ENCODE measurements at places on chromosomes 1 and 21.

DNA sequence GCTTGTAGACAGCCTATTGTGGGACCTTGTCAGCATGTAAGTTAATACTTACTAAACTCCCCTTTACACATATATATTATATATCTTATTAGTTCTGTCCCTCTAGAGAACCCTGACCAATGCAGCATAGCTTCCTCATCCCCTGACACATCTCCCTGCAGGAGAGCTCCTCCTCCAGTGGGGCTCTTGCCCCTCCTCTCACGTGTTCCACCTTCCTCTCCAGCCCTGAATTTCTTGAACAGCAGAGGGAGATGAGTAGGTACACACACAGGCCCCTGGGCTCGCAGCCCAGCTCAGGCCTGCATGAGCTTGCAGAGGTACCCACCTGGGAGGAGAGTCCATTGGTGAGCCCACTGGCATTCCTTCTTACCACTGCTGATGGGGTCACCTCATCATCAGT, 27.3 kb upstream of the GOLT1A start:
- DNase-seq: no peak

DNA sequence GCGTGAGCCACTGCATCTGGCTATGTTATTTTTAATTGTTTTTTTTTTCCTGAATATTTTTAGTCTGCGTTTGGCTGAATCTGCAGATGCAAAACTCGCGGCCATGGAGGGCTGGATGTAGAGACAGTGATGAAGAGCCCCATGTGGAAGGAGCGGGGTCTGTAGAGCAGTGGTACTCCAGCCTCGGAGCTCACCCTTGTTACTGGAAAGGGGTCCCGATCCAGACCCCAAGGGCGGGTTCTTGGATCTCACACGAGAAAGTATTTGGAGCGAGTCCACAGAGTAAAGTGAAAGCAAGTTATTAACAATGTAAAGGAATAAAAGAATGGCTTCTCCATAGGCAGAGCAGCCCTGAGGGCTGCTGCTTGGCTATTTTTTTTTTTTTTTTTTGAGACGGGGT, 2.7 kb downstream of the TRPM2 start:
- DNase-seq: no peak

GRCh38 chr21:44926331-44927101, 5.8 kb upstream of the ITGB2 start:
- DNase-seq: no peak

DNA sequence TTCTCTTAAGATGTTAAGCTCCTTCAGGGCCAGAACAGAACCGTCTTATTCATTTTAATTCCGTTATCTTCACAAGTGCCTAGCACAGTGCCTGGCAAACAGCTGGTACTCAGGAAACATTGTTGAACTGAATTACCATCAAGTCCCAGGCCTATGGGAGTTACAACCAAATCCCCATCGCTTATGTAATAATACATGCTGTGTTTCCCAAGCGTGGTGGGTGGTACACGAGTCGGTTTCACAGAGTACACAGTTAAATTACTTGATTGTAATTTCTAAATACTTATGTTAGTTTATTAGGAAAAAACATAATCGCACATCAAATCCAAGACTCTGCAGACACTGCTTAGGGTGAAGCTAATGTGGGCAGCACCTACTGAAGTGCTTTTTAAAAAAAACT, 1.0 kb downstream of the ANGEL2 start:
- DNase-seq: no peak

DNA sequence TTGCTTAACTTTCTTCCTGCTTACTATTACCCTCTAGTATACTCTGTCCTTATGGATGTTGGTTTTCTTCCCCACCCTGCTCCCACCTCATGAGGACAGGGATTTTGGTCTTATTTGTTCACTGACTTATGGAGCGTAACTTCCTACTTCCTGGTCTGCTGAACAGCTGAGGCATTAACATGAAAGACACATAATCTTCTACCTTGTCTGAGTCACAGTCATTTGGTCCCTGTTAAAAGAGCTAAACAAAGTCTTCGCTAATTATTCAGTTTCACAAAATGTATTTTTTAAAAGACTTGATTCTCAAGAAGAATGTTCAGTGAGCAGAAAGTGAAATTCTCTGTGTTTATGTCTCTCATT, 18.5 kb downstream of the RNASEL start:
- no peak for DNase-seq

DNA sequence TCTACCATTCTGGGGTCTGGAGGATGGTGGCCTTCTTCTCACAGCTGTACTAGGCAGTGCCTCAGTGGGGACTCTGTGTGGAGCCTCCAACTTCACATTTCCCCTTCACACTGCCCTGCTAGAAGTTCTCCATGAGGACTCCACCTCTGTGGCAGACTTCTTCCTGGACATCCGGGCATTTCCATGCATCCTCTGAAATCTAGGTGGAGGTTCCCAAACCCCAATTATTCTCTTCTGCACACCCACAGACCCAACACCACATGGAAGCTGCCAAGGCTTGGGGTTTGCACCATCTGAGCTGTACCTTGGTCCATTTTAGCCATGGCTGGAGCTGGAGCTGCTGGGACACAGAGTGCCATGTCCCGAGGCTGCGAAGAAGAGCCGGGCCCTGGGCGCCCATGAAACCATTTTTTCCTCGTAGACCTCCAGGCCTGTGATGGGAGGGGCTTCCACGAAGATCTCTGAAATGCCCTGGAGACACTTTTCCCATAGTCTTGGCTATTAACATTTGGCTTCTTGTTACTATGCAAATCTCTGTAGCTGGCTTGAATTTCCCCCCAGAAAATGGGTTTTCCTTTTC, 170.5 kb downstream of the FOXD2 start:
- DNase-seq: no peak

- no peak for DNase-seq
Measured at GRCh38 chr1:42670425-42670824, 11.8 kb upstream of the YBX1 start.

- DNase-seq: no peak
Measured at GRCh38 chr1:217562229-217562878, 68.5 kb downstream of the GPATCH2 start.

- no peak for DNase-seq
Measured at GRCh38 chr1:16073490-16074119, at the start of gene FAM131C. FAM131C (minus strand) TSS chr1:16073651; CDS start chr1:16073442, 209 bp downstream.

DNA sequence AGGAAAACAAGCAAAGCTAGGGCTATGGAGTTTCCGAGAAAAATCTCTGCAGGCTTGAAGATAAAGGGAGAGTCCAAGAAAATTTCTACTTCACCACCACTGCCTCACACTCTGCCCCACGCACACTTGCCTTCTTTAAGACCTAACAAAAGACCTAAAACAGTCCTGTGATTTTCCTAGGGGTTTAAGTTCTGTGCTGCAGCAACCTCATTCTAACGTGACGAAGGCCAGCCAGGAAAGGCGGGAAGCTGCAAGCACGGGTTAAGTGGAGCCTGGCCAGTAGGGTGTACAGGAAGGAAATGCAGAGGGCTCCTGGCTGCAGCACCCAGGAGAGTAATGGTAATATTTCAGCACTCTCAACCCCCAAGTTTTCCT, 1.5 kb downstream of the SPATA6 start:
- DNase-seq: no peak

GRCh38 chr1:227999056-227999930, 7.5 kb upstream of the WNT3A start:
- DNase-seq: peak; percentile 82

DNA sequence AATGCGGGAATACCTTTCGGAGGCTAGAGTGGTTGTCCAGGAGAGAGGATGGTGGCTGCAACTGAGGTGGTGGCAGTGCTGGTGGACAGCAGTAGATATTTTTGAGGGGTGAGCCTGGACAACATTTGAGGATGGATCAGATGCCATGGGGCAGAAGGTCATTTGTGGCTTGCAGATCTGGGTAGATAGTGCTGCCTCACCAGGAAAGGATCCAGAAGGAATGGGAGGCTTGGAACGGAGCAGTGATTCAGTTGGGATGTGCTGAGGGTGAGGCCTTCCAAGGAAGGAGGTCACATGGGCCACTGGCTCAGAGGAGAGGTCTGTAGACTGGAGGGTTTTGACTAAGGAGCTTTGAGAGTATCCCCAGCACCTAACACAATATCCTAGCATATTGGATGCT, 110.8 kb upstream of the KAZN start:
- DNase-seq: no peak

DNA sequence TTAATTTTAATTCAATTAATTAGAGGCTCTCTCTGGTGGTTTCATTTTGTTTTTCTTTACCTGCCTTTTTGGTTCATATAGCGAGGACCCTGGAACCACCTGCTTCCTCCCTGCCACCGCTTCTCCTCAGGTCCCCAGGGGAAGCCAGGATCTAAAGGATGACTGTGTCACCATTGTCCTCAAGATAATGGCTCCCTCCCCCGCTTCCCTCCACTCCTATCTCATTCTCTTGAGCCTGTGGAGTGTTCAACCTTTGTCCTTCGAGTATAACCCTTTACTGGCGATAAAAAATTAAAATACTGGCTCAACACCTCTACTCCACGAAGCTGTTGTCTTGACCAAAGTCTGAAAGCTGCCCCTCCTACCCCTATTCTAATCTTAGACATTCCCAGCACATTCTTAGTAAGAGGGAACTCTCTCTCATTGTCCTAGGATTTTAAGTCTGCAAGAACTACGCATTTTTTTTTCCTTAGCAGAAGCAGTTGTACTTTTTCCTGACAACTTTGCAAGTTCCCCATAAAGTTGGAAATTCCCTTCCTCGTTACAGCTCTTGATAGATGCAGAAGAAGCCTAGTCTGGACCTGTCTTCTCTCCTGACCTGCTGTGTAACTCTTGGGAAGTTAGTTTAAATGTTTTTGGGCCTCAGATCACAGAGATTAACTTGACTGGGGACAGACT, 12.6 kb upstream of the MAPKAPK2 start:
- no peak for DNase-seq

DNA sequence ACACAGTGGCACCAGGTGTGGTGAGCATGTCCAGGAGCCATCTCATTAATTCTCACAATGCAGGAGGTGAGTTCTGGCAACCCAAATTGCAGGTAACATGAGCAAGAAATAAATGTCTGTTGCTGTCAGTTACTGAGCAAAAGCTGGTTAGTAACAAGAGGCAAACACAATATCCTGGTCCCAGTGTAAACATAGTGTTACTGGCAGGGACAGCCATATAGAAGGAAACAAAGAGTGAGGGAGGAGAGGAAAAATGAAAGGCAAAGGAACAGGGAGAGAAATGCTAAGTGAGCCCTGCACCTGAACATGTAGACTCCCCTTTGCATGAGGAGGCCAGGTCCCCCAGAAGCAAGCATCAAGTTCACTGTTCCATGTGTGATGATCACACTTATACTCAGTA, 203.6 kb downstream of the TRABD2B start:
- DNase-seq: no peak

DNA sequence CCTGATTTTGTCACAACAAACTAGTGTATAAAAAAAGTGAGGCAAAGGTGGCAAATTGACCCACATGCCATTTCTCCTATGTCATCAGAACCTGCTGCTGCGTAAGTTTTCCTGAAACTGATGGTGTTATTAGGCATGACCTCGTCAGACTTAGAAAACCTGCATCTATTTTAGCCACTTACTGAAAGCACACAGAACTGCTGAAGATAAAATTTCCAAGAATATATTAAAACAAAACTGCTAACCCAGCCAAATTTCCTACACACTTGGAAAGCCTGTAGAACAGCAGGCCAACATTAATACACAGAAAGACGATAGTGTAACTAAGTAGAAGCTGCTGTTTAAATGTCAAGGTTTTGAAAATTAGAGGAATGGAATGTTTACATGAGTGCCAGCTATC, 674.5 kb upstream of the CXADR start:
- no peak for DNase-seq

- DNase-seq: no peak
Measured at GRCh38 chr1:5564578-5565257, 427.5 kb downstream of the NPHP4 start.
